Large intestine (tissue), 12 donors: ENCODE measurements at places on chromosomes 11 and 22.

GRCh38 chr11:57458410-57459163 lies 1.7 kb upstream of the RTN4RL2 start:
- DNase-seq, result peak; percentile 43

- DNase-seq, result peak; percentile 4
Measured at GRCh38 chr11:133443206-133443747, 89.0 kb downstream of the OPCML start.

DNA sequence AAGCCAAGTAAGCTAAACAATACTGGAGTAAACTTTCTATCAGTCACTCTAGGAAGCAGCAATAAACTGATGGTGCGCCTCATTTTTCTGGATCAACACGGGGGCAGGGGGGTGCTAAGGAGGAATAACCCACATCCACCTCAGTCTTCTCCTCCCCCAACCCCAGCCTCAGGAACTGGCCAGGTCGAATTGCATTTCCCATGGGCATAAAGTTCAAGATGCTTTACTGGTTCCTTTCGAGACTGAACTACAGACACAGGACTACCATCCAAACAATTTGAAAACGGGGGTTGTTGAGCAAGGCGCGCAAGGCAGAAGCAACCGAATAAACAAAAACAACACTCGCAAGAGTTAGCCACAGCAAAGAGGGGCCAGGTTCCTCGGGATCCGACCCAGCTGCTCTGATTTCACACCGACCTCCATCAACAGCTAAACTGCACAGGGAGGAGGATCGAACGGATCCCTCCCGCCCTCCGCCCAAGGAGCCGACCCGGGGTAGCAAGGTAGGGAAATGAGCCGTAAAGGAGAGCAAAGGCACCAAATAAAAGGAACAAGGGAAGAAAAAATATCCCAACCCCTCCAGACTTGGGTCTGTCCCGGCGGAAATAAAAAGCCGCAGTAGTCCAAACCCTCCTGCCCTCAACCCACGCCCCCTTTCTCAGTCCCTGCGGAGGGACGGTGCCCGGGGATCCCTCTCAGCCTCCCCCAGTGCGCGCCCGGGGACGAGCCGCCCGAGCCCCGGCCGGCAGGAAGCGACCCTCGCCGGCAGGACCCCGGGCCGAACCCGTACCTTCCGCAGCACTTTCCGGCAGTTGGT lies 801 bp downstream of the SESN3 start:
- no peak for DNase-seq

DNA sequence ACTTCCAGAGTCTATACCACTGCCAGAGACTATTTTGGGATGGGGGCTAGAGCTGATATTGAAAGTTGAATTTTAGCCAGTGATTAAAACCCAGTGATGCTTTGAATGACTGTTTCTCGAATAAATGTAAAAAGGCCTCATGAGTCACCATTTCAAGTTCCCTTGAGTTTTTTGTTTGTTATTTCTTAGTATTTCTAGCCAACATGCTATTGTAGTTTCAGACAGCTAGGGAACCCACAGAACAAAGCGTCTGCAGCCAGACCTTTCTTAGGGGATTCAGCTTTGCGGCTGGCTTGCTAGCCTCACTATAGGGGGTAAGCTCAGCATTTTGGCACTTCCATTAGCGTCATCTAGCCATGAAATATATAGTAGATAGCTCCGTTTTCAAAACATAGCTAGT lies 66.5 kb downstream of the DBX1 start:
- DNase-seq, result no peak

DNA sequence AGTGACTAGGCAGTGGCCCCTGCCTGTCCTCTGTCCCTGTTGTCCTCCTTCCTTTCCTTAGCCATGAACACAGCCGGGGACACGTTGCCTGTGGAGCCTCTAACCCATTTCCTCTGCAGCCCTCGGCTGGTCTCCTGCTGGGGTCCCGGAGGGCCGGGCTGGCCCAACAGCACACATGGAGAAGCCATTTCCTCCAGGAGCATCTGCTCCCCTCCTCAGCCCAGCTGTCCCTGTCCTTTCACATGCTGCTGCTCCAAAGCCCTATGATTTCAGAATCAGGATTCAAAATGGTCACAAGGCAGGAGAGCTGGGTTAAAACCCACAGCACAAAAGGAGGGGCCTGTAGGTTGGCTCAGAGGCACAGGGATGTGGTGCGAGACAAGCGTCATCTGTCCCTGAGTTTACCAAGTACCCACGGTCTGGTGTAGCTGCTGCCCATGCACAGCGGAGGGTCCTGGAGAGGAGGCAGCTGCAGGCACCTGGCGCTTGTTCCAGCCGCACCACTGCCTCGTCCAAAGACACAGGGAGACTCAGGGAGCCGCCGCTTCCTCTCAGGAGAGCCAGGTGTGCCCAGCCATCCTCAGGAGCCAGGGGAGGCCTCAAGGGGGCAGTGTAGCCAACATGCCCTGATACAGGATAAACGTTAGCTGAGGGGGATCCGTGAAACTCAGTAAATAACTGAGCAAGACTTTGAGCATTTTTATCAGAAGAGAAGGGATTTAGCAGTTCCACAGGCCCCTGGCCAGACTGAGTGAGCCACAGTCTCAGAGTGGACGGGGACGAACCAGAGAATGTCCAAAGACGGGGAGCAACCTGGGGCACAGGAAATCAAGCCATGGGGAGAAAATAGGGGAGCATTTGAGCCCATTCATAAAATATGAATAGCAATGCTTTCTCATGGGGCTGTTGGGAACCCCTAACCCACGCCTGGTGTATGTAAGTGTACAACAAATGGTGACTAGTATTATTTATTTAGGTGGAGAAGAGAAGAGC lies 3.9 kb upstream of the VSIG10L2 start:
- DNase-seq, result peak; percentile 41

- DNase-seq, result no peak
Measured at GRCh38 chr11:70066136-70066520, 12.0 kb upstream of the ANO1 start.
